ENCODE measurements at places on chromosomes 1 and 21.

DNA sequence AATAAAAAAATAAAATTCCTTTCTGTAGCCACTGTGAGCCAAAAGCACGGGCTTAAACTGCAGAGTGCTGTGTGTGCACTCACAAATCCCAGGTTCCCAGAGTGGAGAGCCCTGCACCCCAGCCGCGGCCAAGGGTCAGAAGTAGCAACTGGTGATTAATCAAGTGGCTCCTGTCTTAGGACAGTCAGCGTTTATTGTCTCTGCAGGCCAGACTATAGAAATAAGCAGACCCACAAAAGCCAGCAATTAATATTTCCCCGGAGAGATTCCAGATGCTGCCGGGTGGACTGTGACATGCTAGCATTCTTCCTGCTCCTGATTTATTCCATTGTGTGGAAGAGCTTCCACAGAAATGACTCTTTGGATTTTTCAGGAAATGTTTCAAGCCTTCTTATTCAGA lies 412.2 kb downstream of the KIF26B start:
- no peak for DNase-seq

- no peak for DNase-seq
Measured at GRCh38 chr21:41625428-41625827, 117.5 kb upstream of the TMPRSS2 start.

DNA sequence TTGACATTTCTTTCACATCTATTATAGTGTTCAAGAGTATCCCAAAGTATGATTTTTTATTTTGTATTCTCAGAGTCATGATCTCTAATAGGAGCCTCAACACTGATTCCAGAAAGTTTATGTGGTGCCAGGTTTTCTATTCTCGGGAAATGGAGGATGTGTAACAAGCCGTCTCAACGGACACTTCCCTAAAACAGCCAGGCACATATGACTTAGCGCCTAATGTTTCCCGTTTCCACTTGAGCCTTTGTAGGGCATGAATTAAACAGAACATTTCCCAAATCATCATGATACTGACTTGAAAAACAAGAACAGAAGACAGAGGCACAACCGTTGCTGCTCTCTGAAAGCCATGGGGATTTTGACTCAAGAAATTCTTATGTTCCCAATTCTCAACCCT lies 8.0 kb downstream of the CYYR1 start:
- DNase-seq = peak; percentile 36

DNA sequence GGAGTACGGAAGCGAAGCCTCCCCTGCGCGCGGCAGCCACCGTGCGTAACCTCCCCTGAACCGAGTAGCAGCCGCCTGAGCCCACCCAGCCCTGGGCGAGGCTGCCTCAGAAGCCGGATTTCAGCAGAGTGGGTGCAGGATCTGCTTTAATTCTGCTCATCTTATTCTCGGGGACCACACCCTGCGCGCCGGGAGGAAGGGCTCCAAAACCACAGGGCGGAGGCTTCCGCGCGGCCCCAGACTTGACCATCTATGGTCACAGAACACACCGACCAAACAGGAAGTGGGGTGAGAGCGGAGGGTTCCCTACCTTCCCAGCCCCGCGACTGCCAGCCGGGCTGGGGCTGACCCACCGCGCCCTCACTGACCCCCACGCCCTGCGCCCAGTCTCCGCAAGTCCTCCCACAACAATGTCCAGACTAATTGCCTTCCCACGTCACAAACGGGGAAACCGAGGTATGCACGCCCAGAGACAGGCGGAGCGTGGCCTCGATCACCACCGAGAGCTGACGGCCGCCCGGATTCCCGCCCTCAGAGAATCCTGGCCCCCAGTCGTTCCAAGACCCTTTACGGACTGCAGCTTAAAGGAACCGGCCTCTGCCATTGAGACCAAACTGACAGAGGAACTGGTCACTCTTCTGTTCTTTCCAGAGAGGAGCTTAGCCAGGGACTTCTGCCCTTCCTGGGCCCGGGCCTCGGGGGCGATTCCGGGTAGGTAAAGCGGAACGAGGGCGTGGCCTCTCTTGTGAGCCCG lies 595 bp upstream of the CAP1 start:
- no peak for DNase-seq

DNA sequence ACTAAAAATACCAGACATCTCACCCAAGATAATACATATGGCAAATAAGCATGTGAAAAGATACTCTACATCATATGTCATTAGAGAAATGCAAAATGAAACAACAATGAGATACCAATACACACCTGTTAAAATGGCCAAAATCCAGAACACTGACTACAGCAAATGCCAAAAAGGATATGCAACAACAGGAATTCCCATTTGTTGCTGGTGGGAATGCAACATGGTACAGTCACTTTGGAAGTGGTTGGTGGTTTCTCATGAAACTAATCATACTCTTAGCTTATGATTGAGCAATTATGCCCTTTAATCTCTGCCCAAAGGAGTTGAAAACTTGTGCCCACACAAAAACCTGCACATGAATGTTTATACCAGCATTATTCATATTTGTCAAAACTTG lies 6.4 kb upstream of the RGS2 start:
- no peak for DNase-seq

DNA sequence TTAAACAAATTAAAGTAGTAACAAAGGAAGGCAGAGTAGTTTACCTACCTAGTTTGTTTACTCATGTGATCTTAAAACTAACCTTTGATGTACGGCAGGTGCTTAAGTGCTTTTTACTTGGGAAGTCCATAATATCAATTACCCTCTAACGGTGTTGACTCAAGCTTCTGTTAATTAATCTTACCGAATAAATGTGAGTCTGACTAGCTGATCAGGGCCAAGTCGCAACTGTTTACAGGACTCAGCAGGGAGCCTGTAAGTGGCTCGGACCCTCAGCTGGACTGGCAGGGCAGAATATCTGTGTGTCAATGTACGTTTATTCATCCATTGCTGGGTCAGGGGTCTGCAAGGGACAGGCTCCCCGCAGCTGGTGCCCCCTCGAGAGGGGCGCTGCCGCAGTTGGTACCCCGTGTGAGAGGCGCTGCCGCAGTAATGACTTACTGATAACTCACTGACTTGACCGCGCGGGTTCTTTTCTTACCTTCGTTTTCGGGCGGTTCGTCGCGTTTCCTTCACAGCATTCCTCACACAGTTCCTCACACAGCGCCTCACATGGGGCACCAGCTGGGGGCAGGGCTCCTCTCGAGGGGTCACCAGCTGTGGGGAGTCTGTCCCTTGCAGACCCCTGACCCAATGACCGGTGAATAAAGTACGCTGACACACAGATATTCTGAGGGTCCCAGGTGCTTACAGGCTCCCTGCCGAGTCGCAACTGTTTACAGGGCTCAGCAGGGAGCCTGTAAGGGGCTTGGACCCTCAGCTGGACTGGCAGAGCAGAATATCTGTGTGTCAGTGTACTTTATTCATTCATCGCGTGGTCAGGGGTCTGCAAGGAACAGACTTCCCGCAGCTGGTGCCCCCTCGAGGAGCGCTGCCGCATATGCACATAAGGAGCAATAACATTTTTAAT lies 3.0 kb downstream of the FMO1 start:
- peak; percentile 40 for DNase-seq

- peak; percentile 35 for DNase-seq
Measured at GRCh38 chr1:17673329-17674072, 81.6 kb upstream of the ACTL8 start.

- DNase-seq = no peak
Measured at GRCh38 chr21:15567191-15567590, 162.6 kb upstream of the USP25 start.

- peak; percentile 56 for DNase-seq
Measured at GRCh38 chr1:159211331-159212136, 6.9 kb downstream of the ACKR1 start.

DNA sequence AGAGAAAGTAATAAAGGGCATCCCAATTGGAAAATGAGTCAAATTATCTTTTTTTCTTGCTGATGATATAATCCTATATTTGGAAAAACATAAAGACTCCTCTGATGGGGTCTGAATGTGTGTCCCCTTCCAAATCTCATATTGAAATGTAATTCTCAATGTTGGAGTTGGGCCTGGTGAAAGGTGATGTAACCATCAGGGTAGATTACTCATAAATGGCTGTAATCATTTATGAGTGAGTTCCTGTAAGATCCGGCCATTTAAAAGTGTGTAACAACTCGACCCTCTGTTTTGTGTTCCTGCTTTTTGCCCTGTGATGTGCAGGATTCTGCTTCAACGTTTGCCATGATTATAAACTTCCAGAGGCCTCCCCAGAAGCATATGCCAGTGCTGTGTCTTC lies 44.3 kb upstream of the MAP1LC3C start:
- DNase-seq = no peak

DNA sequence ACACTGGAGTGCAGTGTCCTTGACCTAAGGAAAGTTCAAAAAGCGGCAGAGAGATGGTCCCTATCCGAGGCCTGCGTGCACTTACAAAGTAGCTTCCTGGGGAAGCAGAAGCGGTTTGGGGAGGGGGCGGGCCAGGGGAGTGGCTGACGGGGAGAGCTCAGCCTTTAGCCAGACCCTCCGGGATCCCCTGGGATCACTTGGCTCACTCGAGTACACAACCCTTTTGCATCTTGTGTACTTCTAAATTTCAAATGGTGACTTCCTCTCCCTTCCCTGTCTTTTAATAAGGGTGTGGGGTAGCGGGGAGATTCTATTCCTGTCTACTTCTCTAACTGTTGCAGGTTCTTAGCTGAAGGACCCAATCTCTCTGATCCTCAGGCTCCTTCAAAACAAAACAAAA lies 18.1 kb upstream of the SNX27 start:
- peak; percentile 62 for DNase-seq

DNA sequence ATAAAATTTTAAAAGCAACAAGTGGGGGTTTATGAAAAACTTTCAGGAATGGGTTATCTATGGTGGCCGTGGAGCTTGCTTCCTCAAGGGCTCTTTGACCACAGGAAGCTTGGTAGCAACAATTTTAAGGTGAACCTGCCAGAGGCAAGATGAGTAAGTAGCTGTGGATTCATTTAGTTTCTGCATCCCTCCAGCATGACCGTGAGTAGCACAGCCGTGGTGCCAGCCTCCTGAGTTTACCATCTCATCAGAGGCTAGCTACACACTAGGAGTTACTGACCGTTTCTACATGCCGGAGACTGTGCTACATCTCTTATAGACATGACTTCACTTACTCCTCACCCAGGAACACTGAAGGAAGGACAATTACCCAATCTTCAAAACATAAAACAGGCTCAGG lies 30.1 kb upstream of the PLEKHG5 start:
- DNase-seq = no peak

GRCh38 chr21:38140207-38140903 lies 116.4 kb upstream of the KCNJ15 start:
- no peak for DNase-seq

- DNase-seq = peak; percentile 18
Measured at GRCh38 chr1:2391931-2392509, 379 bp downstream of the RER1 start.

DNA sequence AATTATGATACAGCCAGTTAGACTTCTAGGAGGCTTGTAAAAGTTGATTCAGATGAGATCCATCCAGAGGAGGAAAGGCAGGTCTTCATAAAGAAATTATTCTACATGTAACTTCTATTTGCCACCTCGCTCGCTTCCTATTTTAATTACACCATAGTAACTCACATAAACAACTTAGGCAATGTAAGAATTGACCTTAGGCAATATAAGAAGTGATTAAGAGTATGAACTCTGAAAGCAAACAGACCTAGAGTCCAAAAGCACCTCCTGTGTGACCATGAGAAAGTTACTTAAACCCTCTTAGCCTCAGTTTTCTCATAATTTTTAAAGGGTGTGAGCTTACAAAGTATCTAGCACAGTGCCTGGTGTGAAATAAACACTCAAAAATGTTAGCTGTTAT lies 192.7 kb upstream of the NFIA start:
- DNase-seq = no peak

- no peak for DNase-seq
Measured at GRCh38 chr1:4171480-4172450, 271.7 kb upstream of the C1orf174 start.

GRCh38 chr1:205344066-205344928 lies 12.4 kb downstream of the KLHDC8A start:
- peak; percentile 27 for DNase-seq

GRCh38 chr1:184022668-184023067 lies 14.9 kb downstream of the COLGALT2 start:
- DNase-seq = no peak

- no peak for DNase-seq
Measured at GRCh38 chr1:208374391-208374941, 130.3 kb upstream of the PLXNA2 start.

DNA sequence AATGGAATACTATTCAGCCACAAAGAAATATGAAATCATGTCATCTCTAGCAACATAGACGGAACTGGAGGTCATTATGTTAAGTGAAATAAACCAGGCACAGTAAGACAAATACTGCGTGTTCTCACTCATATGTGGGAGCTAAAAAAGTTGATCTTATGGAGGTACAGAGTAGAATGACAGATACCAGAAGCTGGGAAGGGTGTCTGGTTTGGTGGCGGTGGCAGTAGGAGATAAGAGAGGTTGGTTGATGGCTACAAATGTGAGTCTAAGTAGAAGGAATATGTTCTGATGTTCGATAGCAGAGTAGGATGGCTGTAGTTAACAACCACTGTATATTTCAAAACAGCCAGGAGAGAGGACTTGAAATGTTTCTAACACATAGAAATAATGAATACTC lies 121.6 kb downstream of the PLPPR4 start:
- no peak for DNase-seq

GRCh38 chr21:46661642-46662366 lies 26.3 kb downstream of the PRMT2 start:
- DNase-seq = no peak

- no peak for DNase-seq
Measured at GRCh38 chr1:1062348-1063163, 11.6 kb downstream of the RNF223 start.

DNA sequence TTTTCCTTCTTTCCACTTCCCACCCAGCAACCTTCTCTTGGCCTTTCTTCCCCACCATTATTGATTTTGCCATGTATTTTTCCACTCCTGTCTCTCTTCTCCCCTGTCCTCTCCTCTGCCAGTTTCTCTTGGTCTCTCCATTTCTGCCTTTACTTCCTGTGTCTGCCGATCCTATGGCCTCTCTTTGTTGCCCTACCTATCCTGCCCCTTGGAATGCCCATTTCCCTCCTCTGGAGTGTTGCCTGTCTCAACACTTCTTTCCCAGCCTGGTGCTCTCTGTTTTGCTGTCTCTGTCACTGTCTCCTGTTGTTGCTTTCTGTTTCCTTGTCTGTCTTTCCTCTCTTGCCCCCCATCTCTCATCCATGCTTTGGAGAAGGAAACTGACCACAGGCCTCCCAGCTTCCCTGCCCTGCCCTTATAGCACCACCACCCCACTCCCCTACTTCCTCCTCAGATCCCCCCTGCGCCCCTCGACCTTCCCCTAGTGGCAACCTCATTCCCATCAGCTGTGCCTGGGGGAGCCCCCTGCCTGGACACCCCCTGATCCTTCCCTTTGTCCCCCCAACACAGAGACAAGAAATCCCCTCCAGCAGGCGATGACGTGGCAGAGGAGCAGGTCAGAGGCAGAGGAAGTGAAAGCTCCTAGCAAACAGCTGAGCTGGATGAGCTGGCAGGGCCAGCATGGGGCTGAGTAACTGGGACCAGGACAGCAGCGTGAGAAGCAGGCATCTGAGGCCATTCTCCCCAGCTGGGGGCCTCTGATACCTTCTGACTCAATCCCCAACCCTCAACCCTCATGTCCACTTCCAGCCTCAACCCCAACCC lies 6.6 kb upstream of the ETV3L start:
- DNase-seq = peak; percentile 55

GRCh38 chr21:42463861-42464515 lies 32.0 kb downstream of the RSPH1 start:
- DNase-seq = peak; percentile 90

Measured in common myeloid progenitor, CD34-positive (primary cell).